Effector CD4-positive, alpha-beta T cell (primary cell): ENCODE measurements at places on chromosomes 4 and X.

- no peak for DNase-seq
These were observed 3.5 kb upstream of the STS start for GRCh38 chrX:7143941-7144525.

DNA sequence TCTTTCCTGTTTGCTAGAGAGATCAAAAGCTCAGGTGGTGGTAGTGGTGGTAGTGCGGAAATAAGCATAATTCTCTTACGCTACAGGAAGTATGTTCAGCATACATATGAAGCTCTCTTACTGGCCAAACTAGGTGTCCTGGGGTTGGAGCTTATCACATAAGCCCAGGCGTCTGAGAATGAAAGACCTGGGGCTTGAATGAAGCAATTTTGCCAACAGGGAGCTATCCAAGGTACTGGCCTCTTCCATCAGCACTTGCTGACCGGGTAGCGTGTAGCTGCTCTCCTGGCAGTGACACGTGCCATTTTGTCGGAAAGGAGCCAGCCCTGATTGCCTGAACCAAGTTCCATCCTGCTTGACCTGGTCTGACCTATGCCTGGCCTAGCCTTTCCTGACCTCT is 65.9 kb upstream of the HPF1 start:
- no peak for DNase-seq

DNA sequence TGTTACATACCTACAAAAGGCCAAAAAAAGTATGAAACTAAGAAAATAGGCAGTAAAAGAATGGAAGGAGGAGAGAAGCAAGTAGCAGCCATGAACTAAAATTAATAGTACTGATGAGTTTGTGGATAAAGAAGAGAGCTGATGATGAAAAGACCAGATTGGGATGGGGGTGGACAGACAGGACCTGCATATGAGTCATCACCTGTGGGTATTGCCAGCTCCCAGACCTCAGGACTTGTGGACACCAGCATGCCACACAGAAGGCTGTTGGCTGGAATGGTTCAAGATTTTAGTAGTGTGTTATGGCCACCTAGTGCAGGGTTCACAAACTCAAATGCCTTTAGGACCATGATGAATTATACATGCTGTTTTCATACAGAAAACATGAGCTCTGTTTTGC is 58.9 kb downstream of the ARX start:
- no peak for DNase-seq

DNA sequence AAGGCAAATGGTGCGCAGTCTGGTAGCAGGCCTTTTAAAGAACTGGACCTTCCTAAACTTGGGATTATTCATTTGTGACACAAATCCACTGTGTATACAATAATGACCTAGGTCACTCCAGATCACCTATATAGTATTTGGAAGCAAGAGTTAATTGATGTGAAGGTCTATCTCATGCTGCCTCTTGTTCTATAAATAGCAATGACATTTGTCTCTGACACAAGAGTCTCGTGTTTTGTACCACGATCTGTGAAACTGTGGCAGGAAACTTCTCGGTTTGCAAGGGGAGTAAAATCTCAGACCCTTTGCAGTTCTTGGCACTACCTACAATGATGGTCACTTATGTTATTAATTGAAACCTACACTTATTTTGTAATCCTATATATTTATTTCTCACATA is 1408.4 kb downstream of the PCDH7 start:
- DNase-seq, result no peak
